Natural killer cell (primary cell): ENCODE measurements at places on chromosomes 5 and 9. TPM values are rescaled to one million over a fixed set of nuclear protein-coding genes. Genes with fewer than 3 reads are reported as not detected.
A peak's percentile ranks its signal among the peaks of the same experiment; 100 is the strongest.

GRCh38 chr5:94793816-94794198 is 175.3 kb downstream of the SLF1 start:
- no peak for DNase-seq

DNA sequence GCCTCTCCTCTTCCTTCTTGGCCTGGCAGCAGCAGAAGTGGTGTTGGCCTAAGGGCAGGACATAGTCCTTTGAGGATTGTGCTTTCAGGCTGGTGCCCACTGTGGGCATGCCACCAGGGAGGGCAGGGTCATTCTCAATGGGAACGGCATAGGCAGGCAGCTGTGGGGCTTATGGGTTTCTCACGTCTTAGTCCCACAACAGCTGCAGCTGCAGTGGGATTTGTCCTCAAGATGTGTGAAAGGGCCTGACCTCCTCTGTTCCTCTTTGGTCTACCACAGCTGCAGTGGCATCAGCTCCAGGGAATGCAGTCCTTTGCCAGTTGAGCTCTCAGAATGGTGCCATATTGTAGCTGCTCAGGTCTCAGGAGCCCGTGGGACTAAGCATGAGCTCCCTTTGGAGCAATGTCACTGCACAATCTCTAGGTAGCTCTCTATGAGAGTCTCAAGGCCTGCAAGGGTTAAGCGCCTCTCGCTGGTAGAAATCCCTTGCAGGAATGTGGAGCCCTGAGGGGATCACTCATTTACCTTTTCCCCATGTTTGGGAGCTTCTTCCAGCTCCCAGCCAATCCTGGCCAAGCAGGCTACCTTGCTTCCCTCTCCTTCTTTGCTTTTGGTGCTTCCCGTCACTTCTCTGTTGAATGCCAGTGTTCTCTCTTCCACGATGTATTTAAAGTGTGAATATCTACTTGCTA is 104.8 kb downstream of the GNA14 start:
- DNase-seq = no peak

DNA sequence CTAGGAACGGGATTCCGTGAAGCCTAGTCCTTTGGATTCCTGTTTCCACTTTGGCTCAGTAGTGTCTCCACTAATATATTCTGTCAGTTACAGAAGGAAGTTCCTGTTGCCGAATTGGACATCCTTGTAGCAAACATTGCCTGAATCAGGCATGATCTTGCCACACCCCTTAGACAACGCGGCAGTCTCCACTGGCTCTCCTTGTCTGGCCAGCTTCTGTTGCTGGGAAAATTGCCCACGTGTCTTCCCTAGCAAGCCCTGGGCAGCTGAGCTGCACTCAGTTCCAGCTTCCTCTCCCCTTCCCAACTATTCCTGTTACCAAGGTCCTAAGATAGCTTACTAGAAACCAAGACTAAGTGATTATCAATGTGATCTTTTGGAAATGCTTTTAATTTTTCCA is 316.6 kb upstream of the RIOK2 start:
- DNase-seq = no peak

DNA sequence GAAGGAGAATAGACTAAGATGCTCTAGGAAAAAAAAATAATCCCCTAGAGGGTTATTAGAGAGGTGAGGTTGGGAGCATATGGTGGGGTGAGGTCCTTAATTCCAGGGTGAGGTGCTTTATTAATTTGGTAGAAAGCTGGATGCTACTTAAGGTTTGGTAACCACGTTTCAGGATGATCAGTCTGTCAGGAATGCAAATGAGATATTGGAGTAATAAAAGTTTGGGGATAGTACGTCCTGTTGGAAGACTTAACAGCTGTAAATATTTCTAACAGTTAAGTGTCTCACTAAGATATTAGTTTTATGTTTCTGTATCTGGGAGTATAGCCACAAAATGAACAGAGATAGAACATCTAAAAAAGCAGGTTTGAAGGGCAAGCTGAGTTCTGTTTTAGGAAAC is 578.9 kb downstream of the CETN3 start:
- no peak for DNase-seq

- no peak for DNase-seq
Observed at GRCh38 chr9:111825468-111826145, 30.9 kb upstream of the SHOC1 start.

- peak; percentile 61 for DNase-seq
Observed at GRCh38 chr5:59673438-59674058, 220.0 kb downstream of the PDE4D start.

- DNase-seq = no peak
Observed at GRCh38 chr5:165397516-165397915, 1892.1 kb downstream of the MAT2B start.

GRCh38 chr9:109574061-109574882 is 76.2 kb upstream of the PTPN3 start:
- DNase-seq = no peak

- no peak for DNase-seq
Observed at GRCh38 chr5:171367424-171368370, 20.0 kb upstream of the NPM1 start.

DNA sequence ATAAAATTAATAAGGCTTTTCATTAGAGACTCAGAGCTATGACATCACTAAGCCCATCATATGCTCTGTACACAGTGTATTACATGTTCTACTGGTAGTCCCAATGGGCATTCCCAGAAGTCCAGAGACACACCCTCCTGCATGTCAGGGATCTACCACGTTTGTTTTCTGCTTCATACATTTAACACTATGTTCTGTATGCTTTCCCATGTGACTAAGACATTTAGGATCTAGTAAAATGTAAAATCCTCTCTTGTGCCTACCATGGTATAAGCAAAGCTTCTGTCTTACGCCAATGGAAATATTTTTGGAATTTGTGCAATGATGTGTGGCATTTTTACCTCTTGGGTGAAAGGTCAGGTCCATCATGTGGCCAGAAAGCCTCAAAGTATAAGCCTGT is 192.4 kb downstream of the ADAMTSL1 start:
- DNase-seq = no peak

GRCh38 chr5:39209924-39210323 is 9.4 kb downstream of the FYB1 start:
- DNase-seq = peak; percentile 66

- DNase-seq = no peak
Observed at GRCh38 chr9:117823576-117823975, 119.4 kb downstream of the TLR4 start.

The FOXD4L3 gene
- total RNA-seq = not detected

The C5 gene
- 2.0 TPM for total RNA-seq

The INSL6 gene
- total RNA-seq = not detected

The PCDHA4 gene
- total RNA-seq = not detected

The OLFML2A gene
- total RNA-seq = not detected
